ENCODE measurements at places on chromosomes 16 and 17.

GRCh38 chr16:54191592-54191991, 95.0 kb downstream of the IRX3 start:
- no peak for DNase-seq

DNA sequence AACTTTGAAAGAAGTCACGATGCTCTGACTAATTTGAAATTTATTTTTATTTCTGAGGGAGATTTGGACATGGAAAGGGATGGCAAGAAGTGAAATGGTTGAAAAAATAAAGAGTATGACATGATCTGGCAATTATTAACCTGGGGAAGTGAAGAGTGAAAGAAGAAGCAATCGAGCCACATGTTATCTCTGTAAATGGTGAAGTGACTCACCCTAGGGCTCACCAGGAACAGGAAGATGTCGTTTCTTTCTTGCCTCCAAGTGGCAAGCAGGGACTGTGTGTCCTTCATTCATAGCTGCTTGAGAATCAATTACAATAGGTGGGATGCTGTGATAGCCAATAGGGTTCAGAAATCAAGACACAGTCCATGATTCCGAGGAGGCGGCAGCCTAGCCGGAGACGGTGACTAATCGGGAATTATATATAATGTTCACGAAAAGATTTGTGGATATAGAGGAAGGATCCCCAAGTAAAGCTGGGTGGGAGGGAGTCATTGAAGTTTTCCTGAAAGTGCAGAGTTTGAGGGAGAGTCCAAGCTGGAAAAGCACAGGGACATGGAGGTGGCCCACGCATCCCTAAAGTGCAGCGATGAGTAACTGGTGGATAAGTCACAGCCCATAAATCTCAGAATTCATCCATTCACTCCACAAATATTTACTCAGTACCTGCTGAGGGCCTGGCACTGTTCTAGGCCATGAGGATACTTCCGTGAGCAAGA, 18.2 kb upstream of the KRT20 start:
- DNase-seq = peak; percentile 29

DNA sequence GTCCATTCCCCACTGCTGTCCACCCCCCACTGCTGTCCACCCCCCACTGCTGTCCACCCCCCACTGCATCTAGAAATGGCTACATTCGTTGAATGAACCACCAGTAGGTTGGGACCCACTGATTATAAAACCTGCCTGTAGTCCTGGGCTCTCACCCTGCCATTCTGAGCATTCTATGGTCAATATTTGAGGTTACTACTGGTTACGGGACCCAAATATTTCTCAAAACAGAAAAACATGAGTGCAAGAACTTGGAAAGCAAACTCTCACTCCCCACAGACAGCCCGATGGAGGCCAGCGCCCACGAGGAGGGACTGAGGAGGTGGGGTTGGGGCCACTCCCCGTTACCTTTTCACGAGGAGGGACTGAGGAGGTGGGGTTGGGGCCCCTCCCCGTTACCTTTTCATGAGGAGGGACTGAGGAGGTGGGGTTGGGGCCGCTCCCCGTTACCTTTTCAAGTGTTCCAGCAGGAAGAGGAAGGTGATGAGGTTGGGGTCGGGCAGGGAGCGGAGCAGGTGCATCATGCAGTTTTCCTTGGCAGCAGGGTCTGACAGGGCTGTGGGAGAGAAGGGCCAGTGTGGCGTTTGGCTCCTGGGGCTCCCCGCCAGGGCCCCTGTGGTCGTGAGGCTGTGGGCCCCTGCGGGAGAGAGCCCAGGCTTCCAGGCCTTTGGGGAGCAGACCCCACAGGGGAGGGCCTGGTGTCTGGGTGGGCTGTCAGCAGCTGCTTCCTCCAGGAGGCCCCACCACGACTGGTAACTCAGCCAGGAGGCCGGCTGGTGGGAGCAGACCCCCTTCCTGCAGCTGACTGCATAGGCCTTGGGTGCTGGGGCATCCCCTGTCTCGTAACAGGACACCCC, 12.5 kb downstream of the TIMM22 start:
- DNase-seq = no peak

DNA sequence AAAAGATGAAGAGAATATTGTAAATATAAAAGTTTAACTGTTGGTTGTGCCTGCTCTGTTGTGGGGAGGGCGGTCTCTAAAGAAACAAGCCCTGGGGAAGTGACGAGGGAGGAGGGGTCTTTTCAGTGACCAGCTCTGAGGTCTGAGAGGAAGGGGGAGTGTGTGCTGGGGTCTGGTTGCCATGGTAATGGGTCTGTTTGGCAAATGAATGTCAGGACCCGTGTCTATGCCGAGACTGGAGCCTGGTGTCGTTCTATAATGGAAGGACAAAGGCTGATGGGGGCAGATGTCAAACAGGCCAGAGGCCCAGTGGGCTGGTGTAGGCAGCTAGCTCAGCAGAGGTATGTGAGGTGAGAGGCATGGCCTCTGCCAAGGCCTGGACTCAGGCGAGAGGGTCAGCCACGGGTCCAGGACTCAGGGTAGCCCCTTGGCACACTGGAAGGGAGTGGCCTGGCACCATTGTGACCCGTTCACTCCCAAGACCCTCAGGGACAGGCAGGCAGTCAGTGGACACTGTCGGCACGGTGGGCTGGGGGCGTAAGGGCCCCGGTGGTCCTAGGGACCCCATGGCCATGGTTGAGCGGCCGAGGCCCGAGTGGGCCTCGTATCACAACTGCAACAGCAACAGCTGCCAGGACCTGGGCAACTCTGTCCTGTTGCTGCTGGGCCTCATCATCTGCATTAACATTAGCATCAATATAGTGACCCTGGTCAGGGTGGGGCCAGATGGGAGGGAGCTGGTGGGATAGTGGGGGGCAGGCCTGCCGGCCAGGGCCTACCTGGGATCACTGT, at the start of gene SPEM1:
Gene SPEM1, plus strand, starts transcription at position 506 of the 792 bp plus-strand sequence. Its CDS starts 61 bp downstream, at position 567.
- no peak for DNase-seq

GRCh38 chr16:79668502-79668901, 68.0 kb upstream of the MAF start:
- no peak for DNase-seq

DNA sequence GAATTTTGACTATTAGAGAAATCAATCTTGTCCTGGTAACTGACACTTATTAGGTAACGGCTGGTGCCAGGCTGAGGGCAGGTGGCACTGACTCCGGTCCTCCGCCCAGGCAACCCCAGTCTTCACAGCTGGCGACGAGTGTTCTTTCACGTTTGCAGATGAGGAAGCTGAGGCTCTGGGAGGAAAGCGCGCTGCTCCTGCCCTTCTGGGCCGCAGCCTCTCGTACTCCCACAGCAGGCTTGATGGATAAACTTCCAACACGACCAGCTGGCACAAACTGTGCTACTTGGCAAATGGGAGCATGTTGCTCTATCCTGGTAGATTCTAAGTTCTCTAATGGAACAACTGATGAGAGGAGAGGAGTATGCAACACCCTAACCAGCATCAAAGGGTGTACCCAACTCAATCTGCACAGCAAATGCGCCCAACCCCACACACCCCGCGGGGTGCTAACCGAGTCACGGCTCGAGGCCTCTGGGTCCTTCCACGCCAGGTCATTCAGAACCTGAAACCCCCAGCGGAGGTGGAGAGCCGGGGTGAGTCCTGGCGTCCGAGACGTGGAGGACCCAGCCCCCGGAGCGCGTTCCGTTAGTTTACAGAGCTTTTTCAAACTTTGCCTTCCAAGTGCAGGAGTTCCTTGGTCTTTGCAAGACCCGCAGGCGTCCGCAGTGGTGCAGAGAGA, 477 bp upstream of the SLC47A1 start:
- DNase-seq = peak; percentile 59

DNA sequence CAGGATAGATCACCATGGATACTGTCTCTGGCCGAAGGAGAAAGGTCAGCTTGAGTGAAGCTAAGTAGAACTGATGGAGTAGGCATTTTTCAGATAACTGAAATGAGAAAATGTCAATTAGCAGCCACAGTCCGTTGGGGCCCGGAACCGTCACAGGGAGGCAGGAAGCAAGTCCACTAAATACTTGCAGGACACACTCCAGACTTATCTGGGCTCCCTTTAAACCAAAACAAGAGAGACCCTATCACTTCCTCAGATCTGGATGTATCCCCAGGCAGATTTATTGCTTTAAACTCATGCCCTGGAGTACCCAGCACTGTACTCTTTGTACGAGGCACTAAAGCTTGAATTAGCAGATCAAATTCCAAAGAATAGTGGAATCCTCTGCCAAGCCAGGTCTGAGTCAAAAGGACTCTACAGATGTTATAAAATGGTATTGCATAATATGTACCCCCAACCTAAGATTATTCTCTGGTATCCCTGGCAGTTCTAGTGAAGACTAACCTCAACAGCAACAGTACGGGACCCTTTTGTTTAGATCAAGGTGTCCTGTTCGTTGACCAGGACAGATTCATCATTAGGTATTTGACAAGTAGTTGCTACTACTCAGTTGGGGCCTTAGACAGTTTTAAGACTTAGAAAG, 8.1 kb downstream of the ZP2 start:
- no peak for DNase-seq

- DNase-seq = no peak
Measured at GRCh38 chr17:29954405-29954804, 13.0 kb downstream of the EFCAB5 start.

DNA sequence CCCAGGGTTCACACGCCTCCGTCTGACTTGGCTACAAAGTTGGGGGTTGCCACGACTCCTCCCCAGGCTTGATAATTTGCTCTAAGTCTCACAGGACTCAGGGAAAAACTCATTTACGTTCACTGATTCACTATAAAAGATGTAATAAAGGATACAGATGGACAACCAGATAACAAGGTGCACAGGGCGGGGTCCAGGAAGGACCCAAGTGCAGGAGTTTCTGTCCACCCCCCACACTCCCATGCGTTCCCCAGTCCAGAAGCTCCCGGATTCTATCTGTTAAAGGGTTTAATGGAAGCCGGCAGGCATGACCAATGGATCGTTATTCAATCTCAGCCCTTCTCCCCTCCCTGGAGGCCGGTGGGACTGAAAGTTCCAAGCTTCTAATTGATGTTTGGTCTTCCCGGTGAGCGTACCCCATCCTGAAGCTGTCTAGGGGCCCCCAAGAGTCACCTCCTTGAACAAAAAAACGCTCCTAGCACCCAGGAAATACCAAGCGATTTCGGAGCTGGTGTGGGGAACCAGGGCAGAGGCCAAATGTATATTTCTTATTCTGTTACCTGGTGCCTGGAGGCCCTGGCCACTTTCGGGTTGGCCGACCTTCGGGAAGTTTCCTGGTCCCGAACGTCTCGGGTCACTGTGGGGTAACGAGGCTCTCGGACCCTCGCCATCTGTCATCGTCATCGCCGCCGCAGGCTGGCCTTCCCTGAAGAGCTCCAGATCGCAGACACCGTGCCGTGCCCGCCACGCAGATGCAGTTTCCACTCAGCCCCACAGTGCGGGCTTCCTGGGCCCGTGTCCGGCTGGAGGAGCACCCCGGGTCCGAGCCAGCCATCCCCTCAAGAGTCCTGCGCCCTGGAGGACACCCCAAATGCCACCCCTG, 13.5 kb upstream of the METRNL start:
- DNase-seq = no peak

GRCh38 chr16:67040906-67041305, 12.0 kb downstream of the CBFB start:
- no peak for DNase-seq

- no peak for DNase-seq
Measured at GRCh38 chr16:85789773-85790172, 9.6 kb downstream of the EMC8 start.

DNA sequence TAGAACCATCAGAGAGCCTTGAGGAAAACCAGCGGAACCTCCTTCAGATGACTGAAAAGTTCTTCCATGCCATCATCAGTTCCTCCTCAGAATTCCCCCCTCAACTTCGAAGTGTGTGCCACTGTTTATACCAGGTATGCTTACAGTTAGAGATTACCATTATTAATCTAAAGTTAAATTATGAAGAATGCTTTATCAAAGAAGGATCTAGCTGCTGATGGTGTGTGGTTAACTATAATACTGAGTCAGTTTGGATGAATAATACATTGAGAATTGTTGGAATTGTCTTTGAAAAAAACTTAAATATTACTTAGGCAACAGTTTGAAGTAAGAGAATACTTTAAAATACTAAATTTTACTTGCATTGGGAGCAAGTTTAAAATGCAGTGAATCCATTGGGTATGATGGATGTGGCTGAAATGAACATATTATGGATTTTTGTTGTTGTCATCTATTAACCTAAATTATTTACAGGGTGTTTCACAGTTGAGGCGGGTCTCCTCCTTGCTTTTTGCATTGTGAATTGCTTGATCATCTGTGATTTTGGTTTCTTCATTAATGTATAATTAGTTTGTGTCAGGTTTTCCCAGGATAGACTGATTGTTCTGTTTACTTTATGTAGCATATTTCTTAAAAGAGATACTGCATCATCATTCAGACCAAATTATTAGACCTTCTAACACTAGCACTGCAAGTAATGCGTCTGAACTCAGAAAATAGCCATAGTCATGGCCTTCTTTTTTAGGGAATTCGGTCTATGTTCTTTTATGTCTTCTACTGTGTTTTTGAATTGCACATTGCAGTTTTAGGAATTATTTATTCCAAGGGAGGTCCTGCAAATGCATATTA, 47.8 kb downstream of the OMG start:
- no peak for DNase-seq

GRCh38 chr17:63477480-63478440, 899 bp downstream of the ACE start:
- DNase-seq = peak; percentile 68

DNA sequence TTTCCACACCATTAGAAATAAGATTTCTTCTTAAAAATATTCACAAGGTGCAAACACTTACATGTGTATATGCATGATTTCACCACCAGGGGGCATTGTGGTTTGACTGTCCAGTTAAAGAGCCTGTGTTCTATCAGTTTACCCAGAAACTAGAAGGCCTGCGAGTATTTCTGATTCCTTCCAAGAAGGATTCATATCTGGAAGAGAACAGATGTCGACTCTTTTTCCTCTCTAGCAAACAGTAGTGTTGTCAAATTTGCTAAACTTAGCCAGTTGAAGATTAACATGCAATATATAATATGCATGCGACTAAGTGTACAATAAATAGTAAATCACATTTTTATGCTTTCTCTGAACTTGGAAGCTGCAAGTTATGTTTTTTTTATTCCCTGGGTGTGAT, 404.1 kb downstream of the WWOX start:
- DNase-seq = no peak

- DNase-seq = no peak
Measured at GRCh38 chr16:22353191-22353919, 21.1 kb downstream of the CDR2 start.

DNA sequence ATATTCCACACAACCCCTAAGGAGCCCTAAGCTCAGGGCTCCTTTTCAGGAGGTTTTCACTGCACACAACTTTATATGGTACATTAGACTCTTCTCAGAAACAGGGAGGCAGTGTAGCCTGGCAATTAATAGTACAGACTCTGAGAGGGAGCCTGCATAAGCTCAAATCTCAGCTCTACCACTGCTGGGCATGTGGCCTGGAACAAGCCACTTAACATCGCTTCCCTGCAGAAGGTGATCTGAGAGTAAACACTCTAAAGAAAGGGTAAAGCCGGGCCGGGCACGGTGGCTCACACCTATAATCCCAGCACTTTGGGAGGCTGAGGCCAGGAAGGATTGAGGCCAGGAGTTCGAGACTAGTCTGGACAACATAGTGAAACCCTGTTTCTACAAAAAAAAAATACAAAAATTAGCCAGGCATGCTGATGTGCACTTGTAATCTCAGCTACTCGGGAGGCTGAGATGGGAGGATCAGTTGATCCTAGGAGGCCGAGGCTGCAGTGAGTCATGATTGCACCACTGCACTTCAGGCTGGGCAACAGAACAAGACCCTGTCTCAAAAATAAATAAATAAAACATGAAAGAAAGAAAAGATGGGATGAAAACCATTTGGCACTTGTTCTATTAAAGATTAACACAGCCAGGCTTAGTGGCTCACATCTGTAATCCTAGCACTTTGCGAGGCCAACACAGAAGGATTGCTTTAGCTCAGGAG, 70.7 kb upstream of the DNAJA2 start:
- no peak for DNase-seq

- DNase-seq = no peak
Measured at GRCh38 chr17:40303708-40304551, 5.0 kb upstream of the RARA start.
